H7 (cell line): ENCODE measurements at places on chromosomes 12 and 14. TPM values are rescaled to one million over a fixed set of nuclear protein-coding genes. Genes with fewer than 3 reads are reported as not detected.

DNA sequence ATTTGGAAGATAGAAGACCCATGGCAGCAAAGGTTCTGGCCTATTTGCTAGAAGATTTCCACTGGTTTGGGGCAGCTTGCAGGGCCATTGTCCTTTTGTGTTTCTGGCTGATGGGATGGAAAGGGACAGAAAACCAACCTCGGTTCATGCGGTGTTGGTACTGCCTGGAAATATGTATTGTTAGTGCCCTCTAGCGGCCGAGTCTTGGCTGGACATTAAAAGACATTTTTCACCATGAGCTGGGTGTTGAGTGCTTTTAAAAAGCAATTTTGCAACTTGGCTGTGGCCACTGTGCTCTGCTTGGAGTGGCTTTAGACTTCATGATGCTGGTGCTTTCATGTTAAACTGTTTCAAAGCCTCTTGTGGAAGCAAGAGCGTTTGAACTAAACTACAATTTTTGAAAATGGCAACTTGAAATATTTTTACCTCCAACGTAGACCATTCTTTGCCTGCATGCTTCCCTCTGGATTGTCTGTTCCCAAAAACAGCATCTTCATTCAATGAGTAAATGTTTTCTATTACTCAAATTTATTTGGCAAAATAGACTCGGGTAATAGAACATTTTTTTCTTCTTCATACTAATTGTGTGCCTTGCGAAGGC lies 102.7 kb upstream of the TBX5 start:
- peak; percentile 74 for DNase-seq

- peak; percentile 25 for DNase-seq
These were observed 209.8 kb upstream of the NUDT4 start for GRCh38 chr12:93167841-93168492.

DNA sequence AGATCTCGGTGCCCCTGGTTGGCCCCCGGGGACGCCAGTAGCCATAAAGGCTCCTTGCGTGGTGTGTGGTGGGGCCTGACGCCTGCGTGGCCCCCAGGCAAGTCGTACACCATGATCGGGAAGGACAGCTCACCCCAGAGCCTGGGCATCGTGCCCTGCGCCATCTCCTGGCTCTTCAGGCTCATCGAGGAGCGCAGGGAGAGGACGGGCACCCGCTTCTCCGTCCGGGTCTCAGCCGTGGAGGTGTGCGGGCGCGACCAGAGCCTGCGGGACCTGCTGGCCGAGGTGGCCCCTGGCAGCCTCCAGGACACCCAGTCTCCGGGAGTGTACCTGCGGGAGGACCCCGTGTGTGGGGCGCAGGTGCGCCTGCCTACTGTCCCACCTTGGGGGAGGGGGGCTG lies 34.5 kb downstream of the KIF26A start:
- DNase-seq: no peak

DNA sequence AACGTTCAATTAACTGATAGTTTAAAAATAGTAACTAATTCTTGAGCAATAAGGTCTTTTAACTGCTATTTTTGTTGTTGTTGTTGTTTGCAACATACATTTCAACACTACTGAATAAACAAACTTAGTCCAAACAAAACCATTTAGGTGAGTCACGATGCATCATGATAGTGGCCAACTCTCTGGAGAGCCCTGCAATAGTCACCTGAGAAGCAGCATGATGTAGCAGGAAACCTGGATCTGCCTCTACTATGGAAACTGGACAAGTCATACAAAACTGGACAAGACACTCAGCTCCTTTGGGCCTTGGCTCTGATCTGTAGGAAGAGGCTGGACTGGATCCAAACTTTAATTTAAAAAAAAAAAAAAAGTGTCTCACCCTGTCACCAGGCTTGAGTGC lies 117.3 kb downstream of the MED13L start:
- DNase-seq: no peak

GRCh38 chr12:38903596-38903995 lies 1.8 kb downstream of the CPNE8 start:
- DNase-seq: no peak

GRCh38 chr12:79871621-79872020 lies 63.3 kb downstream of the PPP1R12A start:
- DNase-seq: no peak

The OASL gene
- total RNA-seq: not detected in 2 replicates

DNA sequence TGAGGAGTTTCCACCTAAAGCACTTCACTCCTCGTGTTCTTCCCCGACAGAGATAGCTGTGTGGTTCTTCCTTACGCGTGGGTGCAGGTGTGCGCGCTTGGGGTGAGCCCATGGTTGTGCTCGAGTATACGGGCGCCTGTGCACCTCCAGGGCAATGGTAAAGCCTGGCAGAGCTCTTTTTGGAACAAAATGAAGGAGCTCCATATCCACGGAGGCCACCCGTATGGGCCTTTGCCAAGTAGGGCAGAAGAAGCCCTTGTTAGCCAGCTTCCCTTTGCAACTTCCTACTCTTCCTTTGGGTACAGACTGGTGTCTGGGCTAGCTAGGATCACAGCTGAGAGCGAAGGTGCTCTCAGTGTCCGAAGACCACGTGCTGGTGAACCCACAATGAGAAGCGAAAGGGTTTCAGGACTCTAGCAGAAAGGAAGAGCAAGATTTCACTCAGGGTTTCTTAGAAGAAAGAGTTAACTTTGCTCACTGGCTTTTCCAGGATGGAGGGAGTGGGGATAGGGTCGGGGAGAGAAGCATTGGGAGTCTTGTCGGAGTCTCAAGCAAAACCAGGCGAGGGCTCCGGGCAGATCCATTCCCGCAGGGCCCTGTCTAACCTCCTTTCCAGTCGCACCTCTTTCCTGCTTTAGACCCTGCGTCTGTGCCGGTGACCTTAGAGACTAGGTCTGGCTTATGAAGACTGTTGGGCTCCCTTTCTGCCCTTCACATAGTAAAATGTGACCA lies 960 bp upstream of the LRFN5 start:
- DNase-seq: peak; percentile 80

- DNase-seq: peak; percentile 2
These were observed 143.7 kb upstream of the DCN start for GRCh38 chr12:91326058-91327027.

DNA sequence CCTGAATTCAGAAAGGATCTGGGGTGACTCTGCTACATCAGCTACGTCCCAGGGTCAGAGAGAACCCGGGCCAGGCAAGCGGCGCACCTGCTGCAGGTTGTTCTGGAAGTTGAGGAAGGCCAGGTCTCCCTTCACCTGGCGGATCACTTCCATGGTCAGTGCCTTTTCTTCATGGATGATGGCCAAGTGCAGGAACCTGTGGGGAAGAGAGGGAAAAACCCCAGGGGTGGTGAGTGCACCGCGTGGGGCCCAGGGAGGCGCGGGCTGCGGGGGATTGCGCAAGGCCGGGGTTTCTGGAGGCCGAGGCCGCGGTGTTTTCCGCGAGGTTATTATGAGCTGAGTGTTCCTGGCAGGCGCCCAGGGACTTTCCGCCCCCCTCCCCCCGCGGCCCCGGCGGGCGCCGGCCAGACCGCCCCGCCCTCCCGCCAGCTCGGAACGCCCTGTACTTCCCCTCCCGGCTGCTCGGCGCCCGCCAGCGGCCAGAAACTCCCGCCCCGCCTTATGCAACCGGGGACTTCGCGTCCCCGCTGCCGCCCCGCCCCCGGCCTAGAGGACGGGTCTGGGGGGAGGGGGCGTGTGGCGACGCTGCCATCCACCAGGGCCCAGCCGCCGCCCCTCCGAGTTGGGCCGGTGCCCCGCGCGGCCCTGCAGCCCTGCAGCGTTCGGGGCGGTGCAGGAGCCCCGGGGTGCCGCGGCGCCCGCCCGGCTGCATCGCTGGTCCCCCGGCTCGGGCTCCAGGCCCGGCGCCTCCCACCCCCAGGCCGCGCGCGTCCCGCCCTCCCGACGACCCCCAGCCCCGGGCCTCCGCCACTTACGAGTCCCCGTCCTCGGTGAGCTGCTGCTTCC lies 723 bp downstream of the NFKBIA start:
- DNase-seq: peak; percentile 96

GRCh38 chr12:92989715-92990484 lies 60.8 kb upstream of the EEA1 start:
- DNase-seq: no peak
